NCI-H774 (cell line): ENCODE measurements at places on chromosomes 16 and 17.

- peak; percentile 79 for DNase-seq
Observed at GRCh38 chr16:87723226-87723623, 42.6 kb downstream of the KLHDC4 start.

DNA sequence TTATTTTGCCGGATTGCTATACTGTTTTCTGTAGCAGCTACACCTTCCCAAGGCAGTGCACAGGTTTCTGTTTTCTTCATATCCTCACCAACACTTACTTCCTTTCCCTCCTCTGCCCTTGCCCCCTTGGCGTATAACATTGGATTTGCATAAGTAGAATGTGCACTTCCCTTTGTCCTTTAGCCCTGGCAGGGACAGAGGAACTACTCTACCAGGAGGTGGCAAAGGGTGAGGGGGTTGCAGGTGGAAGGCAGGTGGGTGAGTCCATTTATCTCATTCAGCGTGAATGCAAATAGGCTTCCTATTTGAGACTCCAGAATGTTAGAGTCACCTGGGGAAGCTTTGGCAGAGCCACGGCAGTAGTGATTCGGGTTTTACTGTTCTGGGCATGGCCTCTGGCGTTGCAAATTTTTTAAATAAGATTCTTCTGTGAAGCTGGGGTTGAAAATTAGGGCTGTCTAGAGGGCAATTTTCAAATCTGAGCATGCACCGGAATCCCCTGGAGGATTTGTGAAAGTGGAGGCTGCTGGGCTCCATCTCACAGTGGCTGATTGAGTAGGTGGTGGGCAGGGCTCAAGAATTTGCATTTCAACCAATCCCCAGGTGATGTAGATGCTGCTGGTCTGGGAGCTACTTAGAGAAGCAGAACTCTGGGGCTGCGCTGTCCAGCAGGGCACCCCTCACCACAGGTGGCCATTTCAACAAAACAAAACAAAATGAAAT lies 84.7 kb downstream of the PLCG2 start:
- DNase-seq = no peak

GRCh38 chr16:12716658-12717057 lies 87.0 kb downstream of the CPPED1 start:
- no peak for DNase-seq

DNA sequence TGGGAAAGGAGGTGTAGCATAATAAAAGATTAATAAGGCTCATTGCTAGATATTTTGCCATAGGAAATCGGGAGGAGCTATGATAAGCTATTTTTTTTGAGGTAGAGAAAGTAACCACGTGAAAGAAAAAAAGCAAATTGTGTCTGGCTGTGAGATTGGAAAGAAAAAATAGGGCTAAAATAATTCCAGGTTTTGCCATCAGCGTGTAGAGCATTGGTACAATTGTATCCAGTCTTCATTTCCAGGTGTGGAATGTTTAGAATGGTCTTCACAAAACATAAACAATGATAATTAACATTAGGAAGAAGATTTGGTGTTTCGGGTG lies 1.1 kb downstream of the TANC2 start:
- DNase-seq = no peak

DNA sequence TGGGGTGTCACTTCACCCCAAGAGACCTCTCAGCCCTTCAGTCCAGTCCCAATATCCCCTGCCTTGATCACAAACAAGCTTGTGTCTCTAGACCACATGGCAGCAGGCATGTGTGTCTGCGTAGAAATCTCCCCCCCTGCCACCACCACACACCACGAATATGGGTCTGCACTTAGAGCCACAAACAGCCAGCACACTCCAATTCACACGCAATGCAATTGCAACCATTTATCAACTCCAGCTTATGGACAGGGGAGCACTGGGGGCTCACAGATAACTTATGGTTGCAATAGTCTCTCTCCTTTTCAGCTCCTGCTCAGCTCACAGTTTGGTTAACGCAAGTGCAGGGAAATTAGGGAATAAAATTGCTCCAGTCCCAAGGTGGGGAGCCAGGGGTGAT lies 2.6 kb downstream of the HOXB9 start:
- no peak for DNase-seq

- DNase-seq = no peak
Observed at GRCh38 chr16:67029254-67030096, 526 bp downstream of the CBFB start.

GRCh38 chr16:53530046-53530445 lies 27.0 kb upstream of the AKTIP start:
- DNase-seq = peak; percentile 31

GRCh38 chr17:69501591-69502468 lies 87.3 kb downstream of the MAP2K6 start:
- DNase-seq = peak; percentile 73

DNA sequence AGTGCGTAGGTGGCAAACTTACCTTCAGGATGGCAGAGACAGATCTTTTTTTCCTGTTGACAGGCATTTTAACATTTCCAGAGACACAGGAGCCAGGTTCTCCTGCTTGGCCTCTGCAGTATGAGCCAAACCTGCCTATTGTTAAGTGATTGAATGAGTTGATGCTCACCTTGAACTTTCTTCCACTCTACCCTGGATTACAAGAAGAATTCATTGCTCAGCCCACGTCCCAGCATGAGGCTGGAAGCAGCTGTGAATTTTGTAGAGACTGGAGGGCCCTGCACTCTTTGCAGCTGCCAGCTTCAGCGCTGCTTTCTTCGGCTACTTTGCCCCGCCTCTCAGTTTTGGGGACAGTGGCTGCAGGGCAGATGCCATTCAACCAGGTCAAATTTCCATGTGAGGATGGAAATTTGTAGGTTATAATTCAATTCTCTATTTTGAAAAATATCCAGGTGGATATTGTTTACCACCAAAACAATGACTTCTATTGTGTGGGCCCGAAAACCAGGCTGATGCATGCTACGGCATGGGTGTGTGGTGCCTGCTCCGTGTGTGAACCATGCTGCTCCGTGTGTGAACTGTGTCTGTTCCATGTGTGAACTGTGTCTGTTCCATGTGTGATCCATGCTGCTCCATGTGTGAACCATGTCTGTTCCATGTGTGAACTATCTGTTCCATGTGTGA lies 75.2 kb upstream of the METTL9 start:
- no peak for DNase-seq
